ENCODE measurements at places on chromosomes 16 and 17.

DNA sequence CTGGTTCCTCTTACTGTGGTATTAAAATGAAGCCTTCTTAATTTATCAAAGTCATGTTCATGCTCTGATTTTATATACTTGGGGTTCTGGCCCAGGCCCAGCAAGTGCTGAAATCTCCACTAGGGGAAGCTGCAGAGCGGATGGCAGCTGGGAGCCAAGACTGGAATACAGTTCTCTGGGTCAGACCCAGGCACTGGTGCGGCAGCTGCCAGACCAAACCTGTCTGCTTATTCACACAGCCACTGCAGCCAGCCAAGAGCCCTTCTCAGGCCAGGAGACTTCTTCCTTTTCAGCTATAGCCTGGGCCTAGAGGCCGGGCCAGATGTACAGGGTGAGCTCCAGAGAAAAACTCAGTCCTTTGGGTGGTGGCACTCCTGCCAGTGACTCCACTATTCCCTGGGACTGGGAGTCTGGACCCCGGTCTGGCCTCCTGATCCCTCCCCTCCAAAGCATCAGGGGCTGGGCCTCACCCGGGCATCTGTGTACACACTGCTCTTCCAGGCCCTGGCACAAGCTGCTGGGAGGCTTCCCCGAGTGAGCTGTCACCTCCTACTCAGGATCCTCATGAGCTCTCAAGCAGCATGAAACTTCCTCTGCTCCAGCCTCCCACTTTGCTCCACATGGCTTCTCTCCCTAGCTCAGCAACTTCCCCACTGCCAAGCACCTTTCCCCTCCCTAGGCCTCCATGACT lies 24.4 kb downstream of the ATP6V0D1 start:
- DNase-seq = no peak

DNA sequence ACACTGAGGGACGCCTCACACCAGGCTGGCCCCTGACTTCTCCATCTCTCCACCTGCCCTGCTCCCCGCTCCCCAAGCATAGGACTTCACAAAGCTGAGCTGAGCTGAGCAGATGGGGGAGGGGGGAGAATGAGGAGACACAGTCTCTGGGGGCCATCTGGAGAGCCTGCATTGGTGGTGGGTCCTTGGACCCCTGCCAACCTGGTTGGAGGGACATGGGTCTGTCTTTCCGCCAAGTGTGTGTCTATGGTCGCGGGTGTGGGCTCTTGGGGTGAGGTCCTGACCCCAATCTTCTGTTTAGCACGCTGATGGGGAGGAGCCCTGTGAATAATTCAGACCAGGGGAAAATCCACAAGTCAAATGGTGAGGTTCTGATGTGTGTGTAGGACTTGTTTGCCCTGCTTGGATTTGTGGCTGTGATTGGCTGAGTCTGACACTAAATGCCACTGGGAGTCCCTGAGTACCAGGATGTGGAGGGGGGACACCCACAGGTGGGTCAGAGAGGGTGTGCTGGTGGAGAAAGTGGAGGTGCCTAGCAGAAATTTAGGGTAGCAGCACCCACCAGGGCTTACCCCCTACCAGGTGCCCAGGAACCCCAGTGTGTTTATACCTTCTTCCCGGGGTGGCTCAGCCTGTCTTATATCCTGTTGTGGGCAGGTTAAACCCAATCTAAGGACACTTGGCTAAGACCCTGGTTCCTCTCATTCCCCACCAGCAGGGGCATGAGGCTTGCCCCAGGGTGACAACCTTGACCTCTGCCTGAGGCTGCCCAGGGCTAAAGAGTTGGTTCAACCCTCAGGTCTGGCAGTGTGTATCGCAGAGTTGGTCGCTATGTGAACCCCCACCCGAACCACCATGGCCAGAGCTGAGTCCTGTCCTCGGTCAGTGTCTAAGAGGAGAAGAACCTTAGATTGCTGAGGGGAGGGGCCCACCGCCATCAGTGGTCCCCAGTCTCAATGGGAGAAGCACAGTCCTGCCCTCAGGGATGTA lies 2.1 kb downstream of the FMNL1 start:
- no peak for DNase-seq

GRCh38 chr16:14063618-14064581 lies 7.2 kb upstream of the MRTFB start:
- DNase-seq = no peak

- no peak for DNase-seq
Measured at GRCh38 chr17:836151-836550, 54.0 kb downstream of the MRM3 start.

DNA sequence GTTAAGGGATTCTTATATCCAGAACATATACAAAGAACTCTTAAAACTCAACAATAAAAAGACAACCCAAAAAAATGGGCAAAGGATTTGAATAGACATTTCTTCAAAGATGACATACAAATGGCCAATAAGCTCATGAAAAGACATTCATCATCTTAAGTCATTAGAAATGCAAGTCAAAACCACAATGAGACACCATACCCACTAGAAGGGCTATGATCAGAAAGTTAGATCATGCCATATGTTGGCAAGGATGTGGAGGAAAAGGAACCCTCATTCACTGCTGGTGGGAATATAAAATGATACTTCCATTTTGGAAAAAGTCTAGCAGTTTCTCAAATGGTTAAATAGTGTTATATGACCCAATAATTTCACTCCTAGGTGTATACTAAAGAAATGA lies 9.4 kb downstream of the PLD6 start:
- no peak for DNase-seq

GRCh38 chr16:56858374-56858773 lies 6.6 kb upstream of the SLC12A3 start:
- DNase-seq = no peak
